Stimulated activated CD4-positive, alpha-beta T cell treated with anti-CD3 and anti-CD28 coated beads, Interleukin-2, amount 100 ng/mL, for 4 hours (primary cell): ENCODE measurements at places on chromosomes 3 and 15.

- DNase-seq, result no peak
These were observed 63.0 kb upstream of the TIMP4 start for GRCh38 chr3:12221663-12222062.

- DNase-seq, result no peak
These were observed 6.0 kb downstream of the ADCY5 start for GRCh38 chr3:123442908-123443307.

GRCh38 chr15:35929740-35930444, 383.9 kb upstream of the DPH6 start:
- DNase-seq, result no peak

DNA sequence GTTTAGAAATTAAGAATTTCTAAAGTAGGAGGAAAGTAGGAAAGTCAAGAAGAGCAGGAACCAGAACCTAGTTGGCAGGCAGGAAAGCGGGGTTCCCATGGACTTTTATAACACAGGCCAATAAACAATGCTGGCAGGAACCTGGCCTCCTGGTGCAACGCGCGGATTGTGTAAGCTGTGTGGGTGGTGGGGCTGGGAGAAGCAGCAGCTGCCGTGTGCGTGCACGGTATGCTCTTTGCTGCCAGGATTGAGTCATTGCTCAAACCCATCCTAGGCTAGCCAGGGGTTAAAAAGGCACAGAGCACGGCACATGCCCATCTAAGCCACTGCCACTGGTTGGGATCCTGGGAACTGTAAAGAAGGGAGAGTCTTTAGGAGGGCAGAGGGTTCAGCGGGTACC, 209.9 kb upstream of the RGMA start:
- no peak for DNase-seq

DNA sequence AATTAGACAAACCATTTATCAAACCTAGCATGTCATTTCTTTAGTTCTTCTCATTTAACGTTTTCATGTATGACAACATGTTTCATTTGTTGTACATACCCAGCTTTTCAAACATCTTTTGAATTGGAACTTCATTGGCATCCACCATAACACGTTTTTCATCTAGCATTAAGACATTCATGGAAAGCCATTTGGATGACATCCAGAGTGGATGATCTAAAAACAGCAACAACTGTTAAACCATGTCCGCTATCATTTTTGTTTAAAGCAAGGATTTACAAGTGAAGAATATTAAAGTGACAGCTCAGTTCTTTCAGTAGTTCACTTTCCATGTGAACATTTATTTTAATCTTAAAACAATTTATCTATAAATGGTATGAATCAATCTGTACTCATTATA, 14.5 kb downstream of the GATM start:
- no peak for DNase-seq

DNA sequence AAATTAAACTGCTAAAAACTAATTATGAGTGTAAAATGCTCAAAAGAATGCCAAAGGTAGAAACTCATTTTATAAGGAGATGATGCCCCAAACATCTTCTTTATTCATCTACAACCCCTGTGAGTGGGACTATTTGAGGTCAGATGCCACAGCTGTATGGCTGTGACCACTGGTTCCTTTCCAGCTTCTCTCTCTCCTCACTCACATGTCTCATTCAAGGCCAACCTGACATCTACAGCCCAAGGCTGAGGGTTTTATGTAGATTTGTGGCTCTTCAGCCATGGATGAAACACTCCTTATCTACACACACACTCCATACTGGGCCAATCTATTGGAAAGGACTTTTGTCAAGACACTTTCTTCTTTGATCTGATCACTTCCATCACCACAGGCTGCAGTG, 231.3 kb downstream of the KCNMB2 start:
- no peak for DNase-seq

GRCh38 chr3:78792733-78793132, 975.1 kb downstream of the ROBO1 start:
- DNase-seq, result no peak

DNA sequence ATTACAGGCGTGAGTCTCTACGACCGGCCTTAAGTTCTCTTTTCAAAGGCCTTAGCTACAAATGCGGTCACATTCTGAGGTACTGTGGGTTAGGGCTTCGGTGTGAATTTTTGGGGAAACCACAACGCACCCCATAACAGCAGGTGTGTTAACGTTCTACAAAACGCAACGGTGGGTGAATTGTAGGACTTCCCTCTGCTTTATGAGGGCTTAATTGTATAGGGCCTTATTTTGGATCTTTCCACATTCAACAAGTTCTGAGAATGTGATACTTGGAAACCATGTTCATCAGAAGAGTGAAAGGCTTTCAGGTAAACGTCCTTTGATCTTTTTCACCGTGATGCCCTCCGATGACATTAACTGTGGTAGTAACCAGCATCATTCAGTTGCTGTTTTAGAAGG, 998.6 kb upstream of the CFAP20DC start:
- peak; percentile 31 for DNase-seq

DNA sequence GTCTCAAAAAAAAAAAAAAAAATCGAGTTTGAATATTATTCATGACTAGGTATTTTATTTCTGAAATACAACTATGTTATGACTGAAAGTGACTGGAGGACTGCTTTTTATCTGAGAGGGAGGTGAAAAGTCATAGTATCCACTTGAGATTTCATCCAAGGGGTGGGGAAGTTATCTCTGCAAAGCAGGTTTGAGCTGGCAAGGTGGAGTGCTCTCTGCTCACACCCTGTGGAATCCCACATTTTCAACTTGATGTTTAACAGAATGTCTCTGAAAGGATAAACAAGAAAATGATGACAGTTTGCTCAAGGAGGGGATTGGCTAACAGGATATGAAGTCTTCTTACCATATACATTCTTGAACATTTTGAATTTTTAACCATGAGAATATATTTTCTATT, 27.3 kb upstream of the SEC62 start:
- no peak for DNase-seq

GRCh38 chr3:45507820-45508317, 86.7 kb upstream of the LIMD1 start:
- no peak for DNase-seq

GRCh38 chr15:35095941-35096340, 10.8 kb upstream of the NANOGP8 start:
- DNase-seq, result no peak

- no peak for DNase-seq
These were observed 619.9 kb downstream of the FOXP1 start for GRCh38 chr3:70963431-70964275.

- DNase-seq, result no peak
These were observed 5.9 kb downstream of the CAMK2N2 start for GRCh38 chr3:184255291-184256039.

DNA sequence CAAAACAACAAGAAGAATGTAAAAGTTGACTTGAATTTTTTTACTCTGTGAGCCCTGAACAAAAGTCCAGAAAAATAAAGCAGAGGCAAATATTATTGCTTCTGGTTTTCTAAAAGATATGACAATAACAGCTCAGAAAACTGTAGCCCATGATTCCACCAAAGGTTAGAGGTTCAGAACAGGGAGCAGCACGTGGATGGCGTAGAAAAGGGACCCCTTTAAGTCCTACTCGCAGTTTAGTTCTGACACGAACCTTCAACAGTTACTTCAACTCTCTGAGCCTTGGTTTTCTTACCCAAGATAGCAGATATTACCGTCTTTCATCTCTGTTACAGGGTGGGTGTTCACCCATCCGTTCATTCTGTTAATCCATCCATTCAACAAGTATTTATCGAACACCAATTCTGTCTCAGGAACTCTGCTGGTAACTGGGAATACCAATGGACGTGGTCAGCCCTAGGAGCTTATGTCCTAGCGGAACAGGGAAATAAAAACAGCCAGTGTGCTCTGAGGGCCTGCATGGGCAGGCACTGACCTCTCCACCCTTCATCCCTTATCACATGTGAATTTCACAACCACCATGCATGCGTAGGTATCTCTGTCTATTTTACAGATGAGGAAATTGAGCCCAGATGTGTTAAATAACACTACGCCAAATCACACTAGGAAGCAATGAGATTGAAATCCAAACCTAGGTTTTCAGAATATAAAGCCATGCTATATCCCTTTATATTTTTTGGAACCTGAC, 274.2 kb upstream of the ICE2 start:
- no peak for DNase-seq

DNA sequence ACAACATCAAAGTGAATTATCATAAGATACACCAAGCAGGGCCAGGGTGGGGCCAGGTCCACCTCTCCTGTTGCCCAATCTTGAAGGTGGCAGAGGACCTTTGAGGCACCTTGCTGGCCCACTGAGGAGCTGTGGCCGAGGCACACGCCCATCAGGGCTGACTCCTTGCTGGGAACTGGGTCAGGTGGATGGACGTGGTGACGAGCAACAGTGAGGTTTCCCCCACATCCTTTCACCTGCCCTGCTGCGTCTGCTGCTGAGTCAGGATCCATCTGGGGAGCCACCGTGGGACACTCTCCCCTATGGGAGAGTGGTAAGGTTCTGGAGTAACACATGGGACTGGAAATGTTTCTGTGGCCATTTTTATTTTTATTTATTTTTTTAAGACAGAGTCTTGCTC, 17.3 kb upstream of the FURIN start:
- DNase-seq, result no peak

GRCh38 chr15:96553006-96553405, 222.5 kb downstream of the NR2F2 start:
- DNase-seq, result no peak

DNA sequence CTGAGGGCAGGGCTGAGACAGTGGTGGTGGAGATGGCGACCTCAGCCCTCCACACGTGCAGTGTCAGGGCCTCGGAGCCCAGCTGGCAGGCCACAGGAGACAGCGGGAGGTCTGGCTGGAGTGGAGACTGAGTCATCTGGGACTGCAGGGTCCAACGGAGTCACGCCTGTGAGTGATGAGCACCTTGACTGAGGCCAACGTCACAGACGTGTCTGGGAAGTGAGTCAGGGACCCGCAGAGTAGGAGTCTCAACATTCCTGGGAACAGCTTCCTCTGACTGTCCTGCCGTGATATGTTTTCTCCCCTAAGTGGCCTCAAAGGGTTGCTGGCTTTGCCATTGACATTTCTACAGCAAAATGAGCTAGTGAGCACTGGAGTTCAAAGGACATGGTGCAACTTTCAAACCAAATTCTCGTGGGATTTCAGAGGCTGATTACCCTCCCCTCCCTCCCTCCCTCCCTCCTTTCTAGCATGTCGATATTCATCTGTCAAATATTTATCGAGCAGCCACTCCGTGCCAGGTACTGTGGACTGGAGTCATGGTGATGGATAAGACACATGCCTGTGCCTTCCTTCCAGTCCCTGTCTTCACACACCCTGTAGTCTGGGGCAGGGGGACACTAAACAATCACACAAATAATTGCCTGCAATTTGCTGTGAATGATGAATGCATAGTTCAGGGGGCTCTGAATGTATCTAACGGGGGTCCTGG, 53.3 kb upstream of the AMOTL2 start:
- DNase-seq, result no peak

- no peak for DNase-seq
These were observed 395.3 kb downstream of the GAP43 start for GRCh38 chr3:116018646-116019045.

GRCh38 chr3:64983583-64984359, 296.0 kb upstream of the ADAMTS9 start:
- no peak for DNase-seq

GRCh38 chr3:97914388-97914787, 57.8 kb downstream of the RIOX2 start:
- DNase-seq, result no peak

DNA sequence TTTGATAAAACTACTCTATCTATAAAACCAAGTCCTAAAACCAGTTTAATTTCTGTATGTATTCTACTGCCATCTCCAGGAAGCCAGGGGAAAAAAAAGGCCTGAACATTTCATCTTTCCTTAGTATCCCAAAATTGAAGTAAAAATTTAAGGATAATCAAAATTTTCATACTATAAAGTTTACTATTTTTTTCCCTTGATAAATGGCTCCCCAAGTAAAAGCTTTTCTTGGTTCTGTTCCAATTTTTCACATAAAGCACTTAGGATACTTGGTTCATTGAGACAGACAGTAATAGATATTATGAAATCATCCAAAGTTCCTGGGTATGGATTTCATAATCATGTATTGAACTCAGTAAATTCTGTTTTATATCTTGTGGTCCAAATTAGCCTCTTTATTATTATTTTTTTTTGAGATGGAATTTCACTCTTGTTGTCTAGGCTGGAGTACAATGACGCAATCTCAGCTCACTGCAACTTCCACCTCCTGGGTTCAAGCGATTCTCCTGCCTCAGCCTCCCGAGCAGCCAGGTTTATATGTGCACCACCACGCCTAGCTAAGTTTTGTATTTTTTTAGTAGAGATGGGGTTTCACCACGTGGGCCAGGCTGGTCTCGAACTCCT, 34.5 kb downstream of the ICE2 start:
- no peak for DNase-seq

DNA sequence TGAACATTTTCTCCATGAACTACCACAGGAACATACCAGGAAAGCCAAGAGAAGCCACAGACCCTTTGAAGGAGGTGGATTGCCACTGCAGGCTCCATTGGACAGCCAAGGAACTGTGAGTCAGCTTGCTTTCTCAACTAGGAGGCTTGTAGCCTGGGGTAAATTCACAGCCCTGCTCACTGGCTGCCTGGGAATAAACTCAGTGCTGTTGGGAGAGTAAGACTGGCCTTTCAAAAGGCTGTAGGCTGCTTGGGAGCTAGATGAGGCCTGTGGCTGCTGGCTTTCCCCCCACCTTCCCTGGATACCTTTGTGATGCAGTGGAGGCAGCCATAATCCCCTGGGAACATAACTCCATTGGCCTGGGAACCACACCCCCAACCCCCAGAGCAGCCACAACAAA, 223.5 kb upstream of the RBMS3 start:
- no peak for DNase-seq
